ENCODE measurements at places on chromosomes 4 and X.

DNA sequence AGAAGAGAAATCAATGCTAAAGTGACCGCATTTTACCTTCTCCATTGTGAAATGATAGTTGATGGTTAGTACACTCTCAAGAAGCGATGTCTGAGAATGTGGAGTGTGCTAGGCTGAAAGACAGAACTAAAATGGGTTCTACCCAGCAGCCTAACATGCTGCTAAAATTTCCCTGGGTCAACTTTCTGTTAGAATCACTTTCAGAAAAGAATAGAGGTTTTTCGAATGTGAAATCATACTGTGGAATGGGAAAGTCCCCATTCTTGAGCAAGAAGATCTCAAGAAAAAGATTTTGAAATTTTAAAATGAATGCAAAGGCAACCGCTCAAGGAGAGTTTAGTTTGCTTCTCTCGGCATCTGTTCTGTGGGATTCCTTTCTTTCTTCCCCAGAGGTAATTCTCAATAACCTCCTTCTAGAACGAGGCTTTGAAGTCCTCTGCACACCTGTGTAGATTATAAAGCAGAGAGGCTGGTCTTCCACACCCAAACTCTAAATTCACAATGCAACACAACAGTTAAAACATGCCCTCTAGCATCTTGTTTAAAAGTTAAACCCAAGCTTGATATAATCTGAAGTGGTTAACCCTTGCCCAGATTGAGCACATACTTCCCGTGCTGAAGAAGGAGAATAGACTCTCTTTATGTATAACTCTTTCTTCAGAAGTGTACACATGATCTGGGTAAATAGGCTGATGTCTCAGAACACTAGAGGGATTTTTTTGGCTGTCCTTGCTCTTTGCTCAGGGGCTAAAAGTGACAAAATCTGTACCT lies 208.7 kb upstream of the KLF3 start:
- DNase-seq, result no peak

- DNase-seq, result no peak
These were observed 21.6 kb upstream of the STIM2 start for GRCh38 chr4:26839016-26839415.

- DNase-seq, result no peak
These were observed 325.5 kb upstream of the SLC7A11 start for GRCh38 chr4:138567696-138568095.

DNA sequence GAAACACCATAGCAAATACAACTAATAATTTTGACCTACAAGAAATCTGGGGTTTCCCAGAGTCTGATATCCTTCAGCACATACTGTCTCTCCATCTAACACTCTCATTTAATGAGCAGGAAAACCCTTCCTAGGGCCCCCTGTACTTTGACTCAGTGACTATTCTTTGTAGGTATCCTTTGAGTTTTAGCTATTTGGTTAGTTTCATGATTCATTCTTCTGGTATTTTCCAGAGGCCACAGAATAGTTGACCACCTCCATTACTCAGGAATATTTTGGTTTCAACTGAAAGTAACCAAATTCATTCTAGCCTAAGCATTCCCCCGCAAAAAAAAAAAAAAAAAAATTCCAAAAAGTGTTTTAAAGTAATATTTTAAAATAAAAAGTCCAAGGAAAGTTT lies 140.0 kb downstream of the IDS start:
- no peak for DNase-seq

DNA sequence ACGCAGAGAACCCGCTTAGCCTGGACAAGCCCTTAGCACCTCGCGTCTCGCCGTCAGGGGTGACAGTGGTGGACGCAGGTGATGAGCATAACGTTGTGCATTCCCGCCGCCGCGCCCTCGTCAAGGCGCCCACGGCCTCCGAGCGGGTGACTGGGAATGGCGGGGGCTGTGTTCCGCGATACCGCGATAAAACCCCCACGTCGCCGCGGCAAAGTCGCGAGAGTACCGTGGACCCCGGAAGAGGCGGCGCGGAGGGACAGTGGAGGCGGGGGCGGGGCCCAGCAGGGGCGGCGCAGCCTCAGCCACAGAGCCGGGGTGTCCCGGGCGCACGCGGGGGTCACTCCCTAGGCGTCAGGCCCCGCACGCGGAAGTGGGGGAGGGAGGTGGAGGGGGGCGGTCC lies 53.8 kb downstream of the ZFYVE28 start:
- no peak for DNase-seq

GRCh38 chr4:3518941-3519340 lies 13.3 kb downstream of the LRPAP1 start:
- DNase-seq, result no peak

GRCh38 chr4:23268072-23268771 lies 575.5 kb downstream of the GBA3 start:
- DNase-seq, result no peak

GRCh38 chr4:140448830-140449229 lies 21.4 kb upstream of the CLGN start:
- no peak for DNase-seq

DNA sequence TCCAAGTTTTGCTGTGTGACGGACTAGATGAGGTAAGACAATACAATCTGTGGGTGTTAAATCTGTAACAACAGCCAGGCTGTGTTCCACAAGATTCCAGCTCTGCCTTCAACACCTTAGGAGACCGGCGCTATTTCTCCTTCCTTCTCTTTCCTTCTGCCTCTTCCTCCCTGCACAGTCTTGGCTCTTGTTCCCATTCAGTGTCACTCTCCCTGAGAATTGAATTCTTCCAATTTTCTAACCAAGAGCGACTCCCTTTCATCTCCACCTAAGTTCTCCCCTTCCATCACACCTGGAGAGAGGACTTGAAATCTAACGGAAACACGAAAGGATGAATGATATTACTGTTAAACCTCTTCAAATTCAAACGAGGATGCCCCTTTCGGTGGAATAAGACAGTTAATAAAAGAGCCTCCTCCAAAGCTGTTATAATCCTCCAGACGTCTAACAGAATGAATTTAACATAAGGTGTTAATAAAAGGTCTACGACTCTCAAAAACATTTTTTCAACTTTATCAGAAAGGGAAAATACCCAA lies 2.7 kb downstream of the EPHA5 start:
- no peak for DNase-seq

- no peak for DNase-seq
These were observed 1344.3 kb upstream of the ADGRL3 start for GRCh38 chr4:59855630-59856352.

- no peak for DNase-seq
These were observed 66.0 kb upstream of the PLAC8 start for GRCh38 chr4:83180431-83180968.

Measured in NCI-H2107 (cell line).